ENCODE measurements at places on chromosomes 13 and 19. TPM values are rescaled to one million over a fixed set of nuclear protein-coding genes. Genes with fewer than 3 reads are reported as not detected.

The HIF3A gene
- 0.53 TPM for total RNA-seq

The COMMD6 gene
- 46.9 TPM for total RNA-seq

The CBARP gene
- 1.2 TPM for total RNA-seq

The ZNF841 gene
- total RNA-seq, result 57.4 TPM

The FEM1A gene
- total RNA-seq, result 23.3 TPM

The PLPP2 gene
- 39.8 TPM for total RNA-seq

The CAPN12 gene
- 6.6 TPM for total RNA-seq

The RNF113B gene
- not detected for total RNA-seq

The PRR36 gene
- total RNA-seq, result 0.13 TPM

The ZNF667 gene
- total RNA-seq, result 2.6 TPM

The GMIP gene
- total RNA-seq, result 3.2 TPM

The CATSPERD gene
- total RNA-seq, result not detected

The SLC8A2 gene
- 0.26 TPM for total RNA-seq

The ZNF587B gene
- total RNA-seq, result 19.8 TPM

The KLK3 gene
- not detected for total RNA-seq

The MUC16 gene
- 0.26 TPM for total RNA-seq

The FXYD5 gene
- total RNA-seq, result 12.4 TPM

The CDC42EP5 gene
- total RNA-seq, result 18.2 TPM

The ZNF780A gene
- total RNA-seq, result 14.0 TPM

The NLRP4 gene
- total RNA-seq, result not detected

The PSG6 gene
- not detected for total RNA-seq

The ABCA7 gene
- total RNA-seq, result 6.8 TPM

The ZNF541 gene
- not detected for total RNA-seq

The C19orf73 gene
- 1.9 TPM for total RNA-seq

The ATP4B gene
- not detected for total RNA-seq

The CEACAM7 gene
- 7.3 TPM for total RNA-seq

The DAND5 gene
- total RNA-seq, result not detected

The CBY2 gene
- total RNA-seq, result not detected

The KLK2 gene
- total RNA-seq, result 0.53 TPM

The OCEL1 gene
- total RNA-seq, result 3.2 TPM

The SIGLEC5 gene
- total RNA-seq, result not detected

The PTPRH gene
- total RNA-seq, result 3.9 TPM

The KLF2 gene
- under 0.01 TPM for total RNA-seq

The CPB2 gene
- total RNA-seq, result not detected

The CYP2A7 gene
- not detected for total RNA-seq
